Stimulated activated naive B cell treated with anti-CD40 and anti-IgM and Interleukin-4, amounts not matched to agents 10 μg/mL and 1 μg/mL and 100 μg/mL, for 72 hours (primary cell): ENCODE measurements at places on chromosomes 1 and 21.
A peak's percentile ranks its signal among the peaks of the same experiment; 100 is the strongest.

GRCh38 chr21:36129219-36129618 lies 5.7 kb upstream of the CBR3 start:
- peaks cover 4% of the 10 kb centered on the region for H3K27me3 ChIP-seq
- peak overlapping the region; percentile 68 for H3K4me3 ChIP-seq
- no peak for DNase-seq
- H3K4me1 ChIP-seq, result peaks cover 28% of the 10 kb centered on the region
- H3K36me3 ChIP-seq, result no peaks in the 10 kb centered on the region
- no peak overlapping the region for H3K27ac ChIP-seq

DNA sequence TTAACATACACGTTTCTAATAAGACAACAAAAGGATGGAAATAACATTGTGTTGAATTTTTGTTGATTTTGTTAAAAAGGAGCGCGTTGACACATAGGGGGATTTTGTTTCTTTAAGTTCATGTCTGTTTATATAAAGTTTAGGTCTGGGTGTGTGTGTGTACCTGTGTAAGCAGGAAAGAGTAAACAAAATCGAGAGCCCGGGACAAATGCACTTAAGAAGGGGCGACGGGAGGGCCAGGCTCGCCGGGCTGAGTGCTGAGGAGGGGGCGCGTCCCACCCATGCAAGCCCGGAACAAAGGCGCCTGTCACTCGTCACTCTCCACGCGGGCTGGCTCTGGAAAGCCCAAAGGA lies 28.8 kb upstream of the TRIM17 start:
- no peak for DNase-seq
- peak overlapping the region; percentile 83 for H3K4me3 ChIP-seq
- H3K27ac ChIP-seq, result peak overlapping the region; percentile 74
- H3K27me3 ChIP-seq, result peaks cover 82% of the 10 kb centered on the region

DNA sequence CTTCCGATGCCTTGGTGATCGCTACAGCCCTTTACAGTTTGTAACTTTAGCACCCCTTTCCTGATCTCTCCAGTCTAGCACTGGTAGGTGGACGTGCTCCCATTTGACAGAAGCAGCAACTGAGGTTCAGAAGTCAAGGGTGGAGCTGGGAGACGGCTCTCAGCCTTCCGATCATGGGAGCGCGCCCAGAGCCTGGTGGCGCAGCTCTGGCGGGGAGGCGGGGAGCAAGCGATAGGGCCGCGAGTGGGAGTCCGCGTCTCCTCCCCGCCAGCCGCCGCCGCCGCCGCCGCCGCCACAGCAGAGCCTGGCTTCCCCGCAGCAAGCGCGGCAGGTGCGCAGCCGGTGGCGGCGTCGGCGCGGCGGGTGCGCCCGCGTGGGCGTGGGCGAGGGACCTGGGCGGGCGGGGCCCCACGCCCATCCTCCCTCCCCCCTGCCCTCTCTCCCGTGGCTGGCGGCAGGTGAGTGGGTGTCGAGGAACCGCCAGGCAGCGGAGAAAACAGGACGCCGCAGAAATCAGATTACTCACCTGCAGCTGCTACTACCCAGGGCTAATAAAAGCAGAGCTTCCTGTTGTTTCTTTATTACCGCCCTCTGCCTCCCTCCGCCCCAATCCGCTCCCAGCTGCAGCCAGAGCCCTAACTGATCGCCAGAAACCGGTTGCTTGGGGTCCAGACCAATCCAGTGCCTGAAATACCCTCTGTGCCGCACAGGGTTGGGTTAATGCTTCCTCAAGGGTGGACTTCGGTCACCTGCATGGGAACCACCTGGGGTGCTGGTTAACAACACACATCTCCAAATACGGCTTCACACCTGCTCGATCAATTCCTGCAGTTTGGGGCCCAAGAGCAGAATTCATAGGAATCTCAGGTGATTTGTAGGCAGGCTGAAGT lies 60.2 kb upstream of the ID3 start:
- peaks cover 4% of the 10 kb centered on the region for H3K36me3 ChIP-seq
- H3K27ac ChIP-seq, result peak overlapping the region; percentile 85
- H3K27me3 ChIP-seq, result no peaks in the 10 kb centered on the region
- H3K4me1 ChIP-seq, result peaks cover 91% of the 10 kb centered on the region
- peak; percentile 82 for DNase-seq
- H3K4me3 ChIP-seq, result peak overlapping the region; percentile 83

GRCh38 chr1:104636581-104636980 lies 886.9 kb downstream of the AMY1C start:
- no peaks in the 10 kb centered on the region for H3K36me3 ChIP-seq
- no peak for DNase-seq

- no peak for DNase-seq
- no peaks in the 10 kb centered on the region for H3K27me3 ChIP-seq
- H3K4me1 ChIP-seq, result peaks cover 16% of the 10 kb centered on the region
- peaks cover 8% of the 10 kb centered on the region for H3K36me3 ChIP-seq
- no peak overlapping the region for H3K27ac ChIP-seq
These were observed 9.9 kb downstream of the NPHP4 start for GRCh38 chr1:5982276-5982675.

GRCh38 chr1:202981939-202982338 lies 14.9 kb upstream of the CYB5R1 start:
- H3K27me3 ChIP-seq, result no peaks in the 10 kb centered on the region
- DNase-seq, result no peak
- H3K4me3 ChIP-seq, result no peak overlapping the region
- H3K27ac ChIP-seq, result no peak overlapping the region
- H3K36me3 ChIP-seq, result no peaks in the 10 kb centered on the region

DNA sequence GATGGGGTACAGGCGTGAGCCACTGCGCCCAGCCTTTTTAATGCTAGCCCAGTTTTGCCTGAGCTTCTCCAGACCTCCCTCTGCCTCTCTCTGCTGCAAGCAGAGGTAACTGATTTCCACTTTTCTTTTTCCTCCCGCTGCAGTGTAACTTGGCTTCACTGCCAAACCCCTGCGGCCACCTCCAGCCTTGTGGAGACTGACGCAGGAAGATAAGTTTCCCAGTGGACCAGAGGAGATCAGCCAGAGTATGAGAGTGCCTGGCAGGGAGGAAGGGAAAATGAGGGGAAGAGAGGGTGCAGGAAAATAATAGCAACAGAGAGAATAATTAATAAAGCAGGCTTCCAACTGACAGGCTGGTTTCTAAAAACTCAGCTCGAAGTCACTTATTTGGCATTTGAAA lies 143.7 kb downstream of the PCNX2 start:
- peaks cover 25% of the 10 kb centered on the region for H3K36me3 ChIP-seq

DNA sequence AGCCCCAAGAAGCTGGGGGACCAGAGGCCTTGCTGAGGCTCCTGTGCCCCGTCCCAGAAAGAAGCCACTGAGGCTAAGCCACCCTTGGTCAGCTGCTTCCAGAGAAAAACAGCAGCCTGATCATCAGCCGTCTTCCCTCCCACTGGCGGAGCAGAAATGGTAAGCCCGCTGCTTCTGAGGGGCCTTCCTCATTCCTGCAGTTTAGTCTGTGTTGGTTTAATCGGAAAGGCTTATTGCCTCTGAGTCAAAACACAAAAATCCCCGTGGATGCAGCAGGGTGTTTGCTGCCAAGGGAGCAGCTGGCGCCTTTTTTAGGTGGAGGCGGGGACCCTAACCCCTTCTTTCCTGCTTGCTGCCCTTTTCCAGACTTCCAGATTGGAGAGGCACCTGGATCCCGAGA lies 33.9 kb downstream of the SPSB1 start:
- no peak for DNase-seq
- no peak overlapping the region for H3K4me3 ChIP-seq
- H3K4me1 ChIP-seq, result no peaks in the 10 kb centered on the region

DNA sequence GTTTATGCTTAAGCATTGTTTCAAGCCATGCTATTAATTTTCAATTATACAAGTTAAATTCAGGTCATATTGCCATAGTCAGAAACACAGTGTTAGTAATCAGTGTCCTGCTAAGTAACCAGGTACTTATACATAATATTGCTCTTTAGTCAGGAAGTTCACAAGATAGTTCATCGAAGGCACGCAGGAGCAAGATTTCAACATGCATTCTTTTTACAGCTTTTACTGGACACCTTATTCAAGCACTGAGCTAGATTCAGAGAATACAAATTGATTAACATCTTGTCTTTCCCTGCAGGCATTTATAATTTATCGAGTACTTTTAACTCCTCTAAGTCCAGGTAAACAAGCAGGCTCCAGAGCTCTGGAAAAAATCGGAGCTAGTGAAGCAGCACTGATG lies 202.3 kb upstream of the BRINP3 start:
- DNase-seq, result no peak
- no peaks in the 10 kb centered on the region for H3K4me1 ChIP-seq
- H3K27ac ChIP-seq, result no peak overlapping the region
- H3K27me3 ChIP-seq, result no peaks in the 10 kb centered on the region

GRCh38 chr1:174445817-174446216 lies 1.9 kb upstream of the GPR52 start:
- no peak for DNase-seq
- H3K36me3 ChIP-seq, result peaks cover 29% of the 10 kb centered on the region
- H3K27ac ChIP-seq, result no peak overlapping the region
- no peak overlapping the region for H3K4me3 ChIP-seq
- peaks cover 9% of the 10 kb centered on the region for H3K4me1 ChIP-seq

- H3K36me3 ChIP-seq, result no peaks in the 10 kb centered on the region
- no peaks in the 10 kb centered on the region for H3K4me1 ChIP-seq
- DNase-seq, result no peak
- no peak overlapping the region for H3K27ac ChIP-seq
- H3K27me3 ChIP-seq, result no peaks in the 10 kb centered on the region
These were observed 73.2 kb downstream of the KIFAP3 start for GRCh38 chr1:170001266-170001665.

- peaks cover 2% of the 10 kb centered on the region for H3K4me1 ChIP-seq
- H3K27ac ChIP-seq, result peak overlapping the region; percentile 37
- peaks cover 6% of the 10 kb centered on the region for H3K36me3 ChIP-seq
- no peak for DNase-seq
- H3K27me3 ChIP-seq, result no peaks in the 10 kb centered on the region
These were observed 21.8 kb upstream of the PLEKHO1 start for GRCh38 chr1:150127868-150128267.

- H3K4me1 ChIP-seq, result peaks cover 21% of the 10 kb centered on the region
These were observed 138.6 kb upstream of the JUN start for GRCh38 chr1:58922302-58923089.

GRCh38 chr21:45021428-45022347 lies 52.7 kb upstream of the ADARB1 start:
- peaks cover 27% of the 10 kb centered on the region for H3K27me3 ChIP-seq
- H3K4me3 ChIP-seq, result no peak overlapping the region
- peaks cover 13% of the 10 kb centered on the region for H3K36me3 ChIP-seq
- H3K4me1 ChIP-seq, result peaks cover 10% of the 10 kb centered on the region
- DNase-seq, result no peak

DNA sequence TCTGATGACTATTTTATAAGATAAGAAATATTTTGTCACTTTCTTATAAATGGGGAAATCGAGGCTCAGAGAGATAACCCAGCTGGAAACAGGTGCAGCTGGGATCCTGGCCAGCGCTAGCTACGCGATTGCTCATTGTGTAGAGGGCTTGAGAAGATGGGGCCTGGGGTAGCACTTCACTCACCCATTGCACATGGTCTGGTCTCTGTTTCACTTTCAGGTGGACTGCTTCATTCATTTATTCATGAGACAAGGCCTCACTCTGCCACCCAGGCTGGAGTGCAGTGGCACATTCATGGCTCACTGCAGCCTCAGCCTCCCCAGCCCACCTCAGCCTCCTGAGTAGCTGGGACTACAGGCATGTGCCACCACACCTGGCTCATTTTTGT lies 23.8 kb downstream of the UBE4B start:
- no peak overlapping the region for H3K27ac ChIP-seq
- H3K4me1 ChIP-seq, result peaks cover 8% of the 10 kb centered on the region
- H3K27me3 ChIP-seq, result no peaks in the 10 kb centered on the region
- no peak overlapping the region for H3K4me3 ChIP-seq
- peaks cover 22% of the 10 kb centered on the region for H3K36me3 ChIP-seq

DNA sequence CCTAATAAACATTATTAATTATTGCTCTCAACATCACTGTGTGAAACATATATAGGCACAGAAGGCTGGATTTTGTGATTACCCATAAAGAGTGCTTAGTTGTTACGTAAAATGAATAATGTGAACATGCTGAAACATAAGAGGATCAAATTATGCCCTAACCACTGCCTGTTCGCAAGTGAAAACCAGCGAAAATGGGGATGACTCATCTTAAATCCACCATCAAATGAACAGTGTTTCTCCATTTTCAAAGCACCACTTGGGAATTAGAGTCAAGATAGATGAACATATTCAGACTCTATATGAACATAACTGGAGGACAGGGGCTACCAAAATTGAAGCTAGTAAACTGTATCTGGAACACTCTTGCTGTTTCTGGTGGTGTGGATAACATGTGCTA lies 386.2 kb downstream of the HHIPL2 start:
- H3K4me3 ChIP-seq, result no peak overlapping the region
- no peak overlapping the region for H3K27ac ChIP-seq
- H3K27me3 ChIP-seq, result peaks cover 8% of the 10 kb centered on the region

DNA sequence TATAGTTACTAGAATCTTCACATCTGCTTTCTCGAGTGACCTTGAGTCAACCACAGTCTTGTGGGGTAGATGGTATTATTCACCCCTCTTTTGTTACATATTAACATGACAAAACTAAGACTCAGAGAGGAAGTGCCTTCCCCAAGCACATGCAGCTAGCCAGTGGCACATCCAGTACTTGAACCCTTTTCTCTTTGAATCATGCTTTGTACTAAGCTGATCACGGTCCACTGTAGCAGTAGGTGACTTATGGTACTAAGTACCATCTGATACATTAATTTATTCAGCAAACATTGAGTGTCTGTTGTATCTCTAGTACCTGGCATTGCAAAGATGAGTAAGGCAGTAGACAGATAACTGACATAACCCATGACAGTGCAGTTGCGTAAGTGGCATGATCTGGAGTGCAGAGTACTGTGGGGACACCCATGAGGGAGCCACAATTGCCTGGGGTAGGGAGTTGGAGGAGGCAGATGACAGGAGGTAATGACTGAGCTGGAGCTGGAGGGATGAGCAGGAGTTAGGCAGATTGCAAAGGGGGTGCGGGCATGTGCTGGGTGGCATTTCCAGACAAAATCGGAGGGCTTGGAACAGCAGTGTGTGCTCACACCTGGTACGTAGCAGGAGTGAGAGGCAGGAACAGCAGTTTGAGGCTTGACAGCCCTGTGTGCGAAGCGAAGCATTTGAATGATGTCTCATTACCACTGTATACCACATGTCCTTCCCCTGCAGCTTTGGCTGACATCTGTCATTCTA lies 29.8 kb downstream of the UCK2 start:
- no peaks in the 10 kb centered on the region for H3K27me3 ChIP-seq
- H3K4me1 ChIP-seq, result peaks cover 69% of the 10 kb centered on the region

GRCh38 chr1:117793413-117793812 lies 136.0 kb downstream of the GDAP2 start:
- H3K4me1 ChIP-seq, result no peaks in the 10 kb centered on the region
- peaks cover 4% of the 10 kb centered on the region for H3K27me3 ChIP-seq
- H3K27ac ChIP-seq, result no peak overlapping the region
- no peak overlapping the region for H3K4me3 ChIP-seq
- no peak for DNase-seq
